Aorta (tissue), 5 donors: ENCODE measurements at places on chromosomes 3 and 15. TPM values are rescaled to one million over a fixed set of nuclear protein-coding genes. Genes with fewer than 3 reads are reported as not detected.

DNA sequence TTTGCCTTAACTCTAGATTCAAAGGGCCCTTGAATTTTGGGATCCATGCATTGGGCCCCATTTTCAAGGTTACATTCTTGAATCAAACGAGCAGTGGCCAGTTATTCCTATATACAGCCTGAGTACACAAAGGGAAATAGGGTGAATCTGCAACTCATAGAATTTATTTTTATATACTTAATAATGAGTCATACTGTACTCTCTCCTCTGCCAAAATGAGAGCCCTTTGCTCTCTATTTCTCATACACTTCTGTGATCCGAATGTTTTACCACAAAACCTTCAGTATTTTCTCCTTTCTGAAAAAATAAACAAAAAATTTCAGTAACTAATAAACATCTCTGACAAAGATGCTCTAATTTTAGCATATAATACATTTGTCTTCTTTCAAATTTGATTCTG, 116.7 kb downstream of the SERPINI1 start:
- DNase-seq = no peak

NPAP1 gene
- total RNA-seq = not detected

ALDH1A2 gene
- total RNA-seq = 5.9 TPM

DNA sequence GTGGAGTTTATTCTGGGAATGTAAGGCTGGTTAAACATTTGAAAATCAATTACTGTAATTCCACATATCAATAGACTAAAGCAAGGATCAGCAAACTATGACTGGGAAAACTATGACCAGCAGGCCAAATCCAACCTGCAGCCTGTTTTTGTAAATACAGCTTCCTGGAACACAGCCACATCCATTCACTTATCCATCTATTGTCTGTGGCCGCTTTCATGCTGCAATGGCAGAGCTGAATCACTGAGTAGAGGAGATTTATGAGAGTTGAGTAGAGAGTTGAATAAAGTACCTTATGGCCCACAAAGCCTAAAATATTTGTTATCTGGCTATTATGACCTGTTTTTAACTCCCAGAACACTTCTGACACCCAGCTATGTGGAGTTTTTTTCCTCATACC, 12.2 kb downstream of the MYLK start:
- no peak for DNase-seq

DNA sequence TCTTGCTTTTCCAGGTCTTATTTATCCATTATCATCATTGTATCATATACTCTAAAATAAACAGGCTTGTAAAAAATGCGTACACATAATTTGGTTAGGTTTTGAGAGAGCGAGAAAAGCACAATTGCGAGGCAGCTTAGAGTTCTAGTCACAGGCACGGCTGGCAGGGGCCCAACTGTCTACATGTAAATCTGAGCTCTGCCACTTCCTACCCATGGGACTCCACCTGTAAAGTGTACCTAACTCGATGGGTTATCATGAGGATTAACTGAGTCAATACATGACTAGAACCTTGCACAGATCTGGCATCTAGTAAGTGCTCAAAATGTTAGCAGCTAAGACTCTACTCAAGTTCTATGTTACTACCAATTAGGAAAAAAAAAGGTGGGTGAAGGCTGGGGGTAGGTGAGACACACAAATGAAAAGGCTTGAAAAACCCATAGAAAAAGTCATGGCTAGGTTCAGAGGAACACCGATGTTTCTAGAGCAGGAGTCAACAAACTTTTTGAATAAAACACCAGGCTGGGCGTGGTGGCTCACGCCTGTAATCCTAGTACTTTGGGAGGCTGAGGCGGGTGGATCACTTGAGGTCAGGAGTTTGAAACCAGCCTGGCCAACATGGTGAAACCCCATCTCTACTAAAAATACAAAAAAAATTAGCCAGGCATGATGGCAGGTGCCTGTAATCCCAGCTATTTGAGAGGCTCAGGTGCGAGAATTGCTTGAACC, 36.2 kb downstream of the GLB1 start:
- DNase-seq = no peak

DNA sequence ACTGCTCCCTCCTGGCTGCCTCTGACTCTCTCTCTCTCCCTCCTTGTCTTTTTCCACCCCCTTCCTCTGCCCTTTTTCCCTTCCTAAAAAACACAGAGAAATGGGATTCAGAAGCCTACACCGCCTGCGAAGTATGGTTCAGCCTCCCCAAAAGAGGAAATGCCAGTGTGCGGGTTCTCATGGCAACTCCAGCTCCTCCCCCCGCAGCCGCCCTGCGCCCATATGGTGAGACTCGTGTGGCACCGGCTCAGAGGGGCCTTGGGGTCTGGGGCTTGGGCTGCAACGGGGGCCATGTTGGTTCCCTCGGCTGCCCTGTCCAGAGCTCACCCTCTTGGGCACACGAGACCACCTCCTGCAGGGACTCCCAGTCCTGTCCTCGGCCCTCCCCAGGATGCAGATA, 23.6 kb upstream of the LINGO1 start:
- DNase-seq = no peak
